Lower leg skin (tissue), 4 donors: ENCODE measurements at places on chromosomes 2 and 18. TPM values are rescaled to one million over a fixed set of nuclear protein-coding genes. Genes with fewer than 3 reads are reported as not detected.

The SMYD1 gene
- total RNA-seq = not detected

The APCDD1 gene
- total RNA-seq = 76.6 TPM

The NLRC4 gene
- 0.72 TPM for total RNA-seq

The ILKAP gene
- 73.5 TPM for total RNA-seq

The IL37 gene
- 138 TPM for total RNA-seq

The CD8A gene
- 1.9 TPM for total RNA-seq

The COX7A2L gene
- total RNA-seq = 92.0 TPM

DNA sequence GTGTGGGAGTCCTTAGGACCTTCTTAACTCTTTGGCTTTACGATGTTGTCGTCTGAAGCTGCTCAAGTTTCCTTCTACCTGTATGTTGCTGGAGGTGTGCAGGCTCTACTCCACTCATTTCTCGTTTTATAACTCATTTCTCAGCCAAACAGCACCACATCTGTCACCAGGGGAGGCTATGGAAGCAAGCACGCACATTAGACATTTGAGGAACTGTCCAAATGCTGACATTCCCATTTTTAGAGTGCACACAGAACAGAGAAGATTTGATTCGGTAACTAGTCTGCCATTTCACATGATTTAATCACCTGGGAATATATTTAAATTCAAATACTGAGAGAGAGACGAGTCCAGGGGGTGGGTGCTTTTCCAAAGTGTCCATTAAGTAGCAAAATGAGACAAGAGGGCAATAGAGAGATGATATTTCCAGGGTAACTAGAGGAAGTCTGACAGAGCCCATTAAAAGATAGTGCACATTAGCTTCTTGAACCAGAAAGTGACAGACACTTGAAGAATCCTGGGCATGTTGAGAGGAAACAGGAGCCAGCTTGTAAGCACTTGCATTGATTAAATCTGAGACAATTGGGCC, 793.3 kb downstream of the TDRD15 start:
- no peak for DNase-seq

GRCh38 chr2:71426721-71427120, 26.6 kb upstream of the DYSF start:
- no peak for DNase-seq

GRCh38 chr2:189580241-189580651, 340 bp downstream of the SLC40A1 start:
- no peak for DNase-seq

DNA sequence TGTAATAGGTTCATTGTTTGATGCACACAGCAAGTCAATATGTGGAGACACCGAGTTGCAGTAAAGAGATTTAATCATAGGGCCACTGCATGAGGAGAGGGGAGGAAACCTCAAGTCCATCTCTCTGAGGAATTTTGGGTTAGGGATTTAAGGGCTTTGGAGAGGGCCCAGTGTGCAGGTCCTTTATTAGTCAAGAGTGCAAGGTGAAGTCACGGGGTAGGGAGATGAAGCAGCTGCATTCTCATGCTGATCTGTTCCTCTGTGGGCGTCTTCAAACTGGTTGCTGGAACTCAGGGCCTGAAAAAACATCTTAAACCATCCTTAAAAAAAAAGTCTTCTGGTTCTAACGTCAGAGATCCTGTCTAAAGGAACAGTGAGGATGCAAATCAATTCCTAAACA, 131.6 kb downstream of the NXPH2 start:
- DNase-seq = no peak

DNA sequence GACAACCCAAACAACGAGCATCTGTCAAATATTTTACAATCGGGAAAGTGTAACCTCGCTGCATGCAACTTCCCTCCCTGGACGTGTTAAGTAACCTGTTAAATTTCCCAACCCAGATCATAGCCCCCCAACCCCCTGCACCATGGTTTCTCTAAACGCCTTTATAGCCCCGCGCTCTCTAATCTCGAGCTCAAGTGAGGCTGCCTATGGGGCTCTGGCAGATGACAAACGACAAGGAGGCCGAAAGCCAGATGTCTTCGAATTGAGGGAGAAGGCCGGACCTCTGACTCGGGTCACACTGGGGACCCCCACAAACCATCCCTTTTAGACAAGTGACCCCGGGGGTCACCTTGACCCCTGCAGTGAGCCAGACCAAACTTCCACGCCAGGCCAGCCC, 526 bp downstream of the COX7A2L start:
- no peak for DNase-seq

DNA sequence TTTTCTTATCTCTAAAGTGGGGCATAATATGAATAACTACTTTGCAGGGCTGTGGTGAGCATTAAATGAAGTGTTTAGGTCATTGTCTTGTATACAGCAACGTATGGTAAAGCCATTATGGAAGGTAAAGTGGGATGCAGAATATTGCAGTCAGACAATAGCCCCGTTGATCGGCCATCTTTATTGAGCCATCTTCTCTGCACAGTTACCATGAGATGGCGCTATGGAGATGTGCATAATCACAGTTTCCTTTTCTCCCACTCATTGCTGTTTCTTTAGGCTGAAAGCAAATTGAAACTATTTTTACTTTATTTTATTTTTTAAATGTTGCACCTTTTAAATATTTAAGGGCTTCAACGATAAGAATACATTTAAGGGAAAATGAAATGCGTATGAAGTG, 108.9 kb downstream of the THSD7B start:
- DNase-seq = no peak

DNA sequence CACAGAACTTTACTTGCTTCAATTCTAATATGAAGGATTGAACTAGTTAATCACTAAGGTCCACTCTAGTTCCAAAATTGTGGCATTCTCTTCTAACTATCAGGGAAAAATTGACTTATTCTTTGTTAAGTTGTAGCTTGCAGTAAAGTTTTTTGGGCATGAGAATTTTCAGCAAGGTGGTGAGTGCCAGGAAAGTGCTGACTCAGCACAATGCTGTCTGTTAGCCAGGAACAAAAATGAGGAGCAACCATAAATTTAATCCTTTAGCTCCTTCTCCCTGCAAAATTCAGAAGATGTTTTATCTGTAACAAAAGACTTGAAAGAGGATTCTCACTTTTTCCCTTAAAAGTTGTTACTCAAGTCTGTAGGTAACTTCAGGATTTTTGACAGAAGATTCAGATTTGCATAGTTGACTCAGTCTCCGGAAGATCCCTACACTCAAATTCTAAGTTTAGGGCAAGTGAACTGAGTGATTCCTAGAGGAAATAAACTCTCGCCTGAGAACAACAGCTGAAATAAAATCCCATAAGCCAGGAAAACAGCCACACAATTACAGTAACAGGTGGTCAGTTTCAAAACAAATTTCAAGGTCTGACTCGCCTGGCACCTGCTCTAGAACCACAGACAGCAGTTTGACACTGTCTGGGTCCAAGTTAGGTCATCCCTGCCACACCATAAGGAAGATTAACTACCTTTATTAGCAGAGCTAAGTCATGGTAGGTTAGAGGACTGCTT, 20.2 kb upstream of the DARS1 start:
- no peak for DNase-seq

DNA sequence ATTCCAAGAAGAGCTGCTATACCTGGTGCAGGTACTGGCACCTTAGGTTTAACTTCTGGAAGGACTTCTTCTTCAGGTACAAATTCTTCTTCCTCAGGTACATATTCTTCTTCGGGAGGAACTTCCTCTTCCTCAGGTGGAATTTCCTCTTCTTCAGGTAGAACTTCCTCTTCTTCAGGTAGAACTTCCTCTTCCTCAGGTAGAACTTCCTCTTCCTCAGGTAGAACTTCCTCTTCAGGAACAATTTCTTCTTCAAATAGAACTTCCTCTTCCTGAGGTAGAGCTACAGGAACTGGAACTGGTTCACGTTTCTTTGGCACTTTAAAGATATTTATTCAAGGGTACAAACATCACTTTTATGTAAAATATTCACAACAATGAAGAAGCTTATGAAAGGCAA, 129.6 kb downstream of the TTN start:
- no peak for DNase-seq

DNA sequence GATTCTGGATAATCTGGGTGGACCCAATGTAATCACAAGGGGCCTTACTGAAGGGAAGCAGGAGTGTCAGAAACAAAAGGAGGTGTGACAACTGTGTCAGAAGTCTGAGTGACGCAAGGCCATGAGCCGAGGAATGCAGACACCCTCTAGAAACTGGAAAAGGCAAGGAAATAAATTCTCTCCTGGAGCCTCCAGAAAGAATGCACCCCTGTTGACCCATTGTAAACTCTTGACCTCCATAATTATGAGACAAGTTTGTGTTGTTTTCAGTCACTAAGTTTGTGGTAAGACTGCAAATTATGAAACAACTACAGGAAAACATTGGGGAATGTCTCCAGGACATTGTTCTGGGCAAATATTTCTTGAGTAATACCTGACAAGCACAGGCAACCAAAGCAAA, 47.3 kb upstream of the B3GNT7 start:
- DNase-seq = no peak

GRCh38 chr2:181627545-181627944, 29.4 kb downstream of the CERKL start:
- no peak for DNase-seq

DNA sequence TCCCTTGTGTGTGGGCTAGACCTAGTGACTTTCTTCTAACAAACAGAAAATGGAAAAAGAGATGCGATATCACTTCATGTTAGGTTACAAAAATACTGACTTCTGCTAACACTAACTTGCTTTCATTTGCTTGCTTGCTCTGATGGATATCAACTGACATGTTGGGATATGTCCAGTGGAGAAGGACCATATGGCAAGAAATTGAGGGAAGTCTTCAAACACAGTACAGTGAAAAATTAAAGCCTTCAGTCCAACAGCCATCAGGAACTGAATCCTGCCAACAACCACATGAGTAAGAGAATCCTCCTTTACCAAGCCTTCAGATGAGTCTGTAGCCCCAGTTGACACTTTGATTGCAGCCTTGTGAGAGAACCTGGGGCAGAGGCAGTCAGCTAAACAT, 143.9 kb downstream of the MAIP1 start:
- DNase-seq = no peak

DNA sequence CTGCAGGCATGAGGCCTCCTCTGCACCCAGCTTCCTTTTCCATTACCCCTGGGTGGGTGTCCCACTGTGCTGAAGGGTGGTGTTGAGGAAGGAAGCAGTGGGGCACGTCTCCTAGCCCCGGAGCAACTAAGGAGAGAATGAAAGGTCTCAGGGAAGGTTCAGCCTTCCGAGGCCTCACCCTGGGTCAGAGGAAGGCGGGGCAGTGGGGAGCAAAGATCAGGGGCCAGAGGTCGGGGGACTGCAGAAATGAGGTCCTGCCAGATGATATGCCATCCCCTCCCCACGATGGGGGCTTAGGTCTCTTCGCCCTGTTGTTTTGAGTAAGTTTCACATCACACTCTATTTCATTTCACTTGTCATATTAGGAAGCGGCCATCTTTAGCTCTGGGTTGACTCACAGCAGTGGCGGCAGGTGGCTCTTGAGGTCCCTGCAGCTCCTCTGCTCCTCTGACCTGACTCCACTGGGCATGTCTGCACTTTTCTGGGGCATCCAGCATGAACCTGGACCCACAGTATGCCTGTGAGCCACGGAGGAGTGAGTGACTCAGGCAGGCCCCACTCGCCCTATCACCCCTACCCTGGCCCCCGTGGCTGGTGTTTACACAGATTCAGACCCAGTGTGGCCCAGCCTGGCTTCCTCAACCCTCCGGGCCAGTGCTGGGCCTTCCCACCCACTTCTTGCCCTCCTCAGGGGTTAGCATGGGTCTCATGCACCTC, 153.7 kb upstream of the SMAD2 start:
- no peak for DNase-seq

DNA sequence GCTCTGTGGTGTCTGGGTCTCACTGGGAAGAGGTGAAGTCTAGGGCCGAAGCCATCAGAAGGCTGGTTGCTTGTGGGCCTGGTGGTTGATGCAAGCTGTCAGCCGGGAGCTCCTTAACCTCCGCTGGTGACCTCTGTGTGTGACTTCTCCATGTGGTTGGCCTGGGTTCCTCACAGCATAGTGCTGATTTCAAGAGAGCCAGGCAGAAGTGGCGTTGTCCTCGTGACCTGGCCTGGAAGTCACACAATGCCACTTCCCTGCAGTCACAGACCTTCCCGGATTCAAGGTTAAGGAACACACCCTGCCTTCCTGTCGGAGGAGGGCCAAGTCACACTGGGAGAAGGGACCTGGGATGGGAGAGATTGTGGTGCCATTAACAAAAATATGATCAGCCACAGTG, 303.7 kb upstream of the HS6ST1 start:
- peak; percentile 54 for DNase-seq

DNA sequence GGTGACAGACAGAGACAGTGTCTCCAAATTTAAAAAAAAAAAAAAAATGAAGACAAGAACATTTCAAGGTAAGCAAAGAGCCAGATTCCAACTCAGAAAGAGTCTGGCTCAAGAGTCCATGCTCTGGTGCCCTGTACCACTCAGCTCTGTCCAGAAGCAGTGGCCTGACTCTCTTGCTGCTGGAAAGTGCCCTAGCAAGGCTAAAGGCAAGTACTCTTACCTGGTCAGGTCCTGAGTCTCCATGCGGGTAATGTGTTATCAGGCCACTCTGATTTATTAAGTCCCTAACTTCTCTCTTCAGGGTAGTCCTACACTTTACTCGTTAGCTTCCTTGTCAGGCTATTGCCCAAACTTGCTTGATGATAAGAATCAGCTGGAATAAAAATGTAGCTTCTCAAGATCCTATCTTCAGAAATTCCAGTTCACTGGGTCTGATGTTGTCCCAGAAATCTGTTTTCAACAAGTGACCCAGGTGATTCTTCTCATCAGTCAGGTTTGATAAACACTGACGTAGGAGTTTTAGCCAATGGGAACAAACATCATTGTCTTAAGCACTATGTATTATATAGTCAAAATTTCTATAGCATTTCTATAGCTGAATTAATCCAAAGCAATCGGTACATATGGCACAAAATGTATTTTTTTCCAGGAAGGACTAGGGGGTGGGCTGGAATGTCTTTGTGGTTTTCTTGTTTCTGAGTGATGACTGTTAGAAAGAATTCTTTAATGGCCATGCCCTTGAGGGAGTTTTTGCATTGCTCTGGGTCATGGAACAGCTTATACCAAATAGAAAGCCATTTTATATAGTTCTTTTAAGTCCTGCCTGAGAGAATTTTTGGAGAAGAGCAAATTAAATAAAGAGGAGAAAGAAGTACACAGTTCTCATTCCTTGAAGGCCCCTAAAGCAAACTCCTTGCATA, 139.9 kb upstream of the DNMT3A start:
- no peak for DNase-seq

GRCh38 chr2:121697108-121697631, 39.5 kb downstream of the NIFK start:
- no peak for DNase-seq

GRCh38 chr2:236714080-236714479, 144.5 kb downstream of the ACKR3 start:
- no peak for DNase-seq
